Fibroblast of skin of abdomen (primary cell): ENCODE measurements at places on chromosomes 2 and 18.
A peak's percentile ranks its signal among the peaks of the same experiment; 100 is the strongest.

DNA sequence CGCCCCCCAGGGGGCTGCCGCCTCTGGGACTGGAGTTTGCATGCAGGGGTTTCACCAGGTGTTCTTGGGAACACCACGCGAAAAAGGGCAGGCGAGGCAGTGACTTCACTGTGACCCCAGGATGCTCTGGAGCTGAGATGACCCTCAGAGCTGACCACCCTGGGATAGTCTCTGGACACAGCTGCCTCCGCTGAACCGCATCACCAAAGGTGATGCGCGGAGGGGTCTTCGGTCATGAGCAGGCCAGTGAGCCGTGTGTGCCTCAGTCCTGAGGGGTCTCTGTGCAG lies 17.5 kb downstream of the GPR35 start:
- DNase-seq: no peak

GRCh38 chr2:31109633-31110192 lies 28.5 kb downstream of the GALNT14 start:
- DNase-seq: no peak

GRCh38 chr2:150484461-150485021 lies 2.9 kb downstream of the RND3 start:
- no peak for DNase-seq

GRCh38 chr2:232117413-232117812 lies 155.9 kb downstream of the DIS3L2 start:
- DNase-seq: no peak

- no peak for DNase-seq
Measured at GRCh38 chr2:133004623-133005022, 334.6 kb upstream of the LYPD1 start.

- DNase-seq: no peak
Measured at GRCh38 chr2:98801286-98801685, 70.4 kb upstream of the MGAT4A start.

- no peak for DNase-seq
Measured at GRCh38 chr2:95082477-95082876, 39.1 kb downstream of the MRPS5 start.

- DNase-seq: peak; percentile 78
Measured at GRCh38 chr2:95345563-95346230, 48.5 kb downstream of the KCNIP3 start.

GRCh38 chr2:146873646-146874259 lies 971.1 kb upstream of the ACVR2A start:
- DNase-seq: no peak

GRCh38 chr2:164681009-164681408 lies 59.7 kb upstream of the GRB14 start:
- DNase-seq: no peak

DNA sequence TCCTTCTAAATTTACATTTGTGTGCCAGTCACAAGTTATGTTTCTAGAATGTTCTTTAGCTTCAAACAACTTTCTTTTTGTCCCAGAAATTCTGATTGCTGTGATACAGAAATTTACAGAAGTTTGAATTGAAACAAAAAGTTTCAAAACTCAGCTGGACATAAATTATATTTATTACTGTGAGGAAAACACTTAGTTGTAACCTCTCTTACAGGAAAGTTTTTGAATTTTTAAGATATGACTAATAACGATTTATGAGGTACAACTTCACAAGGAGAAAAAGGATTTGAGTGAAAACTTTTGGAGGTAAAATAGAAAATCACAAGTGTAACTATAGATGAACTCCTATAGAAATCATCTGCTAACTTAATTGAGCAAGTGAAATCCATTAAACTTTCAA lies 205.3 kb downstream of the TMEM247 start:
- DNase-seq: peak; percentile 47

GRCh38 chr2:85799215-85799956 lies 45.6 kb downstream of the ATOH8 start:
- no peak for DNase-seq

GRCh38 chr2:183179156-183179555 lies 54.9 kb downstream of the NUP35 start:
- DNase-seq: peak; percentile 42

- DNase-seq: peak; percentile 38
Measured at GRCh38 chr2:11573418-11574175, 39.8 kb downstream of the GREB1 start.

DNA sequence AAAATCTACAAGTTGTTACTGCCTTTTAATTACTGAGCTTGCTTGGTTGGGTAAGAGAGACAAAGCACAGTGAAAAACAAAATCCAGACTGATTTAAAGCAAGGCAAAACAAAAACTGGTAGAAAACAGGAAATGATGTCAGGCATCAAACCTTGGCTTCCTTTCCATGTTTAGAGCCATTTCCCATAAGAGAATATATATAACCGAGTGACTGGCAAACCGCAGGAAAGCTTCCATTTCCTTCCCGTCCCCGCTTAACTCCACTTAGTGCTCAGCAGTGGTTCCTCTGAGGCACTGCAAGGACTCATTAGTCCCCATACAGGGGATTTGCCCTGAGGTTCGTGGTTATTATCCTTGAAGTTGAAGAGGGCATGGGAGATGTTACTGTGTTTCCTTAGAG lies 446.3 kb downstream of the LPIN1 start:
- DNase-seq: no peak

GRCh38 chr2:176156301-176156806 lies 753 bp upstream of the HOXD3 start:
- DNase-seq: no peak

GRCh38 chr2:10064932-10065772 lies 15.1 kb downstream of the CYS1 start:
- DNase-seq: no peak

GRCh38 chr2:152097801-152098495 lies 896 bp downstream of the CACNB4 start:
- no peak for DNase-seq

- peak; percentile 68 for DNase-seq
Measured at GRCh38 chr2:216698895-216699294, 3.5 kb upstream of the IGFBP5 start.

GRCh38 chr2:8753609-8754008 lies 71.8 kb downstream of the ID2 start:
- no peak for DNase-seq

GRCh38 chr2:69742322-69742952 lies 503 bp downstream of the ANXA4 start:
- no peak for DNase-seq

DNA sequence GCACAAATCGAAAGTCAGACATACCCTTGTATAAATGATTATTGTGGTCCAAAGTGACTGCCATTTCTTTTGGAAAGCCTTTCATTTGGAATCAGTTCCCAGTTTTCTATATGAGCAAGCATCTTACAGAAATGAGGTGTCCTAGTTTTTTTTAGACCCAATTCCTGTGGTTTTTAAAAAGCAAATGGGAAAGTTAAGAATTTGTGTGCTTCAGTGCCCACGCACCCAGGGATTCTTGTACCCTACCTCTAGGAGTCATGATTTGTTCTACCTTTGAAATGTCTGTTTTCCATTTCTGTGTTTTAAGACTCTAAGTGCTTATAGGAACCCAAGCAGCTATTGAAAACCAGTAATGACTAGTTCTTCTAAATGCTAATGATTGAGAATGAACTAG lies 218.1 kb downstream of the CAMKMT start:
- DNase-seq: no peak

- DNase-seq: no peak
Measured at GRCh38 chr2:61220768-61221167, 58.8 kb downstream of the C2orf74 start.

DNA sequence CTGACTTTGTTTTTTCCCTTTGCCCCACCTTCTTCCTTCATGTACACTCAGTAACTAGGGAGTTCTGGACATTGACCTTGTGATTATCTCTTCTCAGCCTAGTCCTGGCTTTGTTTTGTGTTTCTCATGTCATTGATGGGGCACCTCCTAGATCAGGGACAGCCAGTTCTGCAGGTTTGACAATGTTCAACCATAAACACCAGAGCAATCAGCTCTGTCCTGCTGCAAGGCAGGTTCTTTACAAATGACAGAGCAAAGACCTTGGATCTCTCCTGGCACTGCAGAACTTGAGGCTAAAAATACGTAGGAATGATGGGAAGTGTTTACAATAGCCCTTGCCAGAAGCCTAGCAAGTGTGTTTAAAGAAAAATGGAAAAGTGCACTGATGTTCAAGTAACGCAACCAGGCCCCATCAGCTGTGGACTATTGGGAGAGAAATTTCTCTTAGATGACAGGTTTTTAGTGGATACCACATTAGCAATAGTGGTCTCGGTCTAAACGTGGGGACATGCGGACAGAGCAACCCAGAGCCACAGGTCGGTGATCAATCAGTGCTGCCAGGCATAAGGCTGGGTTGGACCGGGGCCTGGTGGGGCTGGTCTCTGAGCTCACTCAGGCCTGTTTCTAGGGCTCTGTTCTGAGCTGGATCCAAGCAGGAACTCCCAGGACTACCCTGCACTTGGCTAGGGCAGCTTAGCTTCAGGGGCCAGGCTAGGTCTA lies 76.8 kb downstream of the SOWAHC start:
- no peak for DNase-seq

- DNase-seq: peak; percentile 98
Measured at GRCh38 chr2:96665083-96665569, 22.6 kb downstream of the FER1L5 start.

DNA sequence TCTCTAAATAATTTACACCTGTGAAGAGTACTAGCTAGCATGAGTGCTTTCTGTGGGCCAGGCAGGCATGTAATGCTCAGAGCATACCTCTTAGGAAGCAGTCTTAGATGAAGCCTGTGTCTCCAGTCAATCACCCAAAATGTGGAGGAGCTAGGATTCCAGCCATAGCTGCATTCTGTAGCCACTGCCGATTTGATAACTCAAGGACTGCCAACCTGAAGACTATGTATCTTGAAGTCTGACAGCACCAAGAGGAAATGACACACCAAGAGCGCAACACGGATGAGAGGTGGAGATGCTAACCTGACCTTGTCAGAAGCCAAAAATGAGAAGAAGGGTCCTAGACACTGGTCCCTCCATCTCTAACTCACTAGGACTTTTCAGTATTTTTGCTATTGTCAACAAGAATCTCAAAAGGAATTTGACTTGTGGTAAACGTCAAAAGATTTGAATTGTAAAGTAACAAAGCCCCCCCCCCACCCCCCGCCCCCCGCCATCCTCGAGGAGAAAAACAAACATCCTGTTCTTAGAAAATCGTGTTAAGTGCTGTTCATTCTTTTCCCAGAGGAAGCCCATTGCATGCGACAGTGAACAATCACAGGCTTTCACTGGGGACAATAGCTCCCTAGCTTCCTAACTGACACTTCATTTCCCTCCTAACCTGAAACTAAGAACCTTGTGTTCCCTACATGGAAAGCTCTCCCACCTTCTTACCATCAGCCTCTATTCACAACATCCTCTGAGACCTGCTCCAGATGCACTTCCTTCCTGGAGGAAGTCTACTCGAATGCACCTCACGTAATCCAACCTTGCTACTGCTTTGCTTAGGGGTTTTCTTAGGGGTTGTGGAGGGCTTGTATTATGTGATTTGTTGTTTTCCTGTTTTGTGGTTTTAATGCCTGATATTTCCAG lies 14.7 kb downstream of the CDC42EP3 start:
- DNase-seq: no peak

- DNase-seq: no peak
Measured at GRCh38 chr2:108244667-108245414, 5.1 kb downstream of the SULT1C3 start.

DNA sequence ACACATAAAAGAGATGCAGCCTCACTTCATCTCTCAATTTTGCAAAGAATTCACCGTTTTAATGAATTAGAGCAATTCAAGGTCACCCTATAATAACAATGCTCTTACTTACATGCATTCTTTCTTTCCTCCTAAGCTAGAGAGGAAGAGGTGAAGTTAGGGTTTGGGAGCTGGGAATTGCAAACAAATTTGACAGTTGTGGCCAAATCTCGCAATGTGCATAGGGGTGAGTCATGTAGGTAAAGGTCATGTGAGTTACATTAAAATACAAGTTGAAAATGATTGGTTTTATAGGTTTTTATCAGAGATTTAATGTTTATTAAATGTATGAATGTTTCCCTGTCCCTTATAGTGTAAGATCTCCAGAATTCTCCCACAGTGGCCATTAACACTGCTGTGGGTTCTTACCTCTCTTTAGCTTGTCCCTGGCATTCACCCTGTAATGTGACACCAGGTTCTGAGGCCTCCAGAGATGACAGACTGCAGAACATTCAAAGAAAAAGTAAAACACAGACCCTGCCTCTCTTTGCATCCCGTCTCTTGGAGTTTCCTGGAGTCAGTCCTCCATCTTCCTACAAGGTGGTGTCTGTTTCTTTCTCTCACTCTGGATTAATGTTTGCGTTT lies 53.7 kb upstream of the LGALSL start:
- DNase-seq: no peak

DNA sequence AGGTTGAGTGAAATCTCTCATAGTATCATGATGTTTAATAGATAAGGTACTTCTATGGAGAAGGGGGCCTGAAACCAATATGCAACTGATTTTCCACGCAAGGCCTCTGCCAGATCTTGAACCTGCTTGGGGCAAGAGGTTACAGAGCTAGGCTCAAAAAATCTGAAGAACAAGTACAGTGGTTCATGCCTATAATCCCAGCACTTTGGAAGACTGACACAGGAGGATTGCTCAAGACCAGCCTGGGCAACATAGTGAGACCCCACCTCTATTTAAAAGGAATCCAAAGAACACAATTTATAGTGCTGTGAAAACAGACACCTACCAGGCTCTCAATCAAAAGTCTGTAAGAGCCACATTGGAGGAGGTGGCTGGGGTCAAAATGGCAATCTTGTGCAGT lies 28.6 kb downstream of the HADHA start:
- DNase-seq: no peak

- DNase-seq: no peak
Measured at GRCh38 chr18:21602299-21602587, 1.7 kb upstream of the ESCO1 start.

GRCh38 chr2:41958251-41958650 lies 89.6 kb upstream of the PKDCC start:
- no peak for DNase-seq

DNA sequence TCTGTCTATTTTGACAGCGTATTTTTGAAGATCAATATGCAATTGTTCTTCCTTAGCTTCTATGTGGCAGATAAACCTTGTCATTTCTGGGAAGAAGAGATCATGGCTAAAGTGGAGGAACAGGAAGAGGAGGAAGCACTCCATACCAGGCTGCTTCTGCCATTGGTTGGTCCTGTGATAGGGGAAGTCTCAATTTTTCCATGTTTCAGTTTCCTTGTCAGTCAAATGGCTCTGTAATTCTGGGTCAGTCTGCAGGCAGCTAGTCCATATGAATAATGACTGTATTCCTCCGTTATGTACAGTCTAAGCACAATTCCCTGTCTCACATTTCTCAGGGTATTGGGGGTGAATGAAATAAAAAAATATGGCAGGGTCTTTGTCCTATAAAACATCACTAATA lies 277.6 kb upstream of the CXCR4 start:
- no peak for DNase-seq
